Left lobe of liver (tissue), 2 donors: ENCODE measurements at places on chromosomes 1 and 21. TPM values are rescaled to one million over a fixed set of nuclear protein-coding genes. Genes with fewer than 3 reads are reported as not detected.

DNA sequence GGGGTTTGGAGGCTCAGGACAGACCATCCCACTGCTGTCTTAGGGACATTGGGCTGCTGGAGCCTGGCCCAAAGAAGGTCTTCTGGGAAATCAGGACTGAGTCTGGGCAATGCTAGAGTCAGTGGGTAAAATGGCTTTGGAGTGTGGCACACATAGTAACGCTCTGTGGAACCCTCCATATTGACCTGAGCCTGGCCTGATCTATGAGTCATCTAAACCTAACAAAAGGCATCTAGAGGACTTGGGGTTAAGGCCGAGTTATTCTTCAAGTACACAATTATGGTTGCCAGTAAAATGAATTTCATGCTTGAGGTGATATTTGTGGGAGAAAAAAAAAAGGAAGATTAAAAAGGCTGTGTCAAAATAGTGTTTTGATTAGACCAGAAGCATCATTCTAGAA, 77.7 kb downstream of the ST6GALNAC5 start:
- no peak for DNase-seq

DNA sequence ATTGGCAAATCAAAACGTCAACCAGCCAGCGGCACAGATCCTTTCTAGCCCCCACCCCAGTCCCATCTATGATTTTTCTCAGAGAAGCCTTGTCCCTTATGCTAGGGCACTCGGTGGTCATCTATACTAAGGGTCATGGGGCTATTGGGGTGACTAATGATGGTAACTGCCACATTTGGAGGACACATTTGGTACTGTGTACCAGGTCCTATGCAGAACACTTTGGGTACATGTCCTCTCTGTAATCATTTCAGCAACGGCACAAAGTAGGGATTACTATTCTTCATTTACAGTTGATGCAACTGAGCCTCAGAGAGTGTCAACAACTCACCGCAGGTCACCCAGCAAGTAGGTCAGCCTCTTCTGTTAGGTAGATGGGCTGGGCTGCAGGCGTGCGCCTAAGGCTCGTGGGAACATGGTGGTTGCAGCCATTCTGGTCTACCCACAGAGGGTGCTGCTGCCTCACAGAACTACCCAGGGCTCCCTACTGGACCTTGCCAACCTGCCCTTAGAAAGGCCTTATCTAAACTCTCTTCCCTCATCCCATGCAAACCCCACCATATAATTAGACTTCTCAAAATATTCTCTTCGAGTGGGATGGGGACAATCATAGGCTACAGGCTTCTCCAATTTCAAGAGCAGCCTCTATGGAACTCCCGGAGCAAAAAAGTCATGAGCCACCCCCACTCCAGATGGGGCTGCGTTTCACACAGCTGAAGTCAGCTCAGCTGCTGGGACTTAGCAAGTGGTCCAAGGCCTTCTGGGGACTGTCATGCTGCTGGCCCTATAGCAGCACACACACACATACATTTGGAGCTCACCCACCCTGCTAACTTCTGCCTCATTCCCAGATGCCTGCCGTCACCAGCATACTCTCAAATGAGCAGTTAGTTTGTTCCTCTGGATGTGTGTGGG, 5.8 kb upstream of the SDHB start:
- DNase-seq = peak; percentile 80

DNA sequence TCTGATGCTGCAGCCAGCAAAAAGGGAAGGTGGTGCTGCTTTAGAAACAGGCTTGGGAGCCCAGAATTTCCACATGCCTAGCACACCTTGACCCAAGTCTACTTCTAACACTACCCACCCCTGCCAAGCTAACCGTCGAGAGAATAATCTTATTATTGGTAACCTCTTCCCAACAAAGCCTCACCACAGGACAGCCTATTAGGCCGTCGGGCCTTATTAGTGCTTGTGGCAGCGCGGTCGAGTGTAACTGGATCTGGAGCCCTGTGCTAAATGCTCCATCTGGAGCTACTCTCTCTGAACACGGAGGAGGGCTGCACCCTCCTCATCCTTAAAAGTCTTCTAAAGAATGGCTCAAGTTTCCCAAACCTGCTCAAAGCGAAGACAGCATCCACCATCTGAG, 165.5 kb upstream of the NFIA start:
- DNase-seq = no peak

- no peak for DNase-seq
Measured at GRCh38 chr1:172239901-172240300, 180.6 kb upstream of the C1orf105 start.

PRAMEF6 gene
- not detected for total RNA-seq
